Uterus (tissue), 4 donors: ENCODE measurements at places on chromosomes 2 and 18. TPM values are rescaled to one million over a fixed set of nuclear protein-coding genes. Genes with fewer than 3 reads are reported as not detected.
A peak's percentile ranks its signal among the peaks of the same experiment; 100 is the strongest.

COA5 gene
- 76.5 TPM for total RNA-seq

LRATD1 gene
- total RNA-seq = 14.1 TPM

- no peak for DNase-seq
Measured at GRCh38 chr2:69001879-69002278, 11.1 kb upstream of the ANTXR1 start.

DNA sequence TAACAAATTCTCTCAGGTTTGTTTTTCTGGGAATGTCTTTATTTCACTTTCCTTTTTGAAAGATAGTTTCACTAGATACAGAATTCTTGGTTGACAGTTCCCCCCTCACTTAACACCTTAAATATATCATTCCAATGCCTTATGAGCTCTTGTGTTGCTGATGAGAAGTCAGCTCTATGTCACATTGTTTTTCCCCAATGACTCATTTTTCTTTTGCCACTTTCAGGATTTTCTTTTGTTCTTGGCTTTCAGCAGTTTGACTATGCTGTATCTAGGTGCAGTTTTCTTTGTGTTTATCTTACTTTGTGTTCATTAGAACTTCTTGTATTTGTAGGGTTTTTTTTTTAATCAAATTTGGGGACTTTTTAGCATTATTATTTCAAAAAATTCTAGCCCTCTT lies 5.6 kb upstream of the RALBP1 start:
- DNase-seq = no peak

GRCh38 chr2:85133751-85134254 lies 611 bp downstream of the TCF7L1 start:
- DNase-seq = peak; percentile 56

- DNase-seq = no peak
Measured at GRCh38 chr2:65500310-65501040, 68.1 kb upstream of the SPRED2 start.

- DNase-seq = no peak
Measured at GRCh38 chr18:27411013-27411412, 225.9 kb upstream of the CHST9 start.
